ENCODE measurements at places on chromosomes 7 and 10.

DNA sequence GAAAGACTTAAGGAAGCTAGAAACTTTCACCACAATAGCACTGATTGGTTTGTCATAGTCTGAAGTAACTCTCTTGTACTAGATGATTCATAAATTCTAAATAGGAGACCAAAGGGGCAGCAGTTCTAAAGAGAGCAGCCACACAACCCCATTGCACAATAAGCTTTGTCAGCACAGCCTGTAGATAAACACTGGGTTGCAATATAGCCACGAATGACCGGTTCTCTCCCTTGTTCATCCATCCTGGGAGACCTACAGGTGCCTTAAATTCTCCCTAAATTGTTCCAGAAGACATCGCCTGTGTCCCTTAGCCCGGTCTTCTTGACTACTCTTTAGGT, 167.0 kb downstream of the SNX13 start:
- DNase-seq: peak; percentile 56

DNA sequence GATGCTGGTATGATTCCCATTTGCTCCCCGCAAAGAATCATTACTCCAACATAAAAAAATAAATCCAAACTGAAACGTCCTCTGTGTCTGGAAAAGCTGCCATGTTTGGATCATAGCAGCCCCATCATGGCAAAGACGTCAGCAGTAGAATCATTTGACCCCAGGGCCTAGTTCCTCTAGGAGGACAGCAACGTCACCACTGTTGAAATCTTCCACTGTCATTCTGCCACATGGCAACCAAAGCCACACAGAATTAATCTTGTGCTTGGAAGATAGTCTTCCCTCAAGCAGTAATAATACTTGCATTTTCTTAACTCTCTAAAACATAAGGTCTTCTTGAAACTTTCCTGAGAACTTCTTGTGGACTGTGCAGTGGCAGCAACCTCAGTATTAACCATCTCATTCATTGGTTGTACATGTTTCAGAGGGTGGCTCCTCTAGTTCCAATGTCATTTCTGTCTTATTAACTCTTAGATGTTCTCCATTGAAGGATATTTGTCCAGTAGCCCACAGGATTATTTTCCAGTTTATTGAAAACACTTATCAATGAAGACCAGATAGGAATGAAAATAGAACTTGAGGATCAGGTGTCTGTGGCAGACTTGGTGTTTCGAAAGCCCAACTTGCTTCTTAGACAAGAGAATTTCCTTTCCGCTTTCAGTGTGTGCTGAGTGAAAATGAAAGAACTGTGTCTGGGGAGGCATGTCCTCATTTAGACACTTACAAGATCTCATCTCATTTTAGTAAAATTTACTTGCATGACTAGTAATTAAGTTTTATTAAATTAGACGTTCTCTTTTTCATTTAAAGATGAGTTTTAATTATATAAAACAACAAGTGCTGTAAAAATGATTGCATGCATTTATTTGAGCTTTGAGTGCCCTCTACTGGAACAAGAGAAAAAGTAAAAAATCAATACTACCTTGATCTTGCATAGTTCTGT, 28.9 kb upstream of the INHBA start:
- DNase-seq: no peak

DNA sequence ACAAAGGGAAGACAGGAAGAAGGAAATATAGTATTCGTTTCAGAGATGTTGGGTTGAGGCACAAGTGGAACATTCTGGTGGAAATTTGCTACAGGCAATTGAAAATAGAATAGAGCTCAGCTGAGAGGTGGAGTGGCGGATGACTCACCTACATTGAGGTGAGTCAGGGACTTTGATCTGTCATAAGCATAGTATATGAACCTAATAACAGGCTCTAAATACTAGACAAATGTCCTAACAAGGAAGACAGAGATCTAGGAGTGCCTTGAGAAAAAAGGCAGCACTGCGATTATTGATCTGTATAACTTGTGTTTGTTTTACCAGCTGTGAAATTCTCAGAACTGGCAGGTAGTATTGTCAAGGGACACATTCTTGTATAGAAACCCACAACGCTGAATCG, 907 bp upstream of the IFRD1 start:
- DNase-seq: peak; percentile 66

GRCh38 chr7:630539-630938, 96.0 kb upstream of the DNAAF5 start:
- no peak for DNase-seq

DNA sequence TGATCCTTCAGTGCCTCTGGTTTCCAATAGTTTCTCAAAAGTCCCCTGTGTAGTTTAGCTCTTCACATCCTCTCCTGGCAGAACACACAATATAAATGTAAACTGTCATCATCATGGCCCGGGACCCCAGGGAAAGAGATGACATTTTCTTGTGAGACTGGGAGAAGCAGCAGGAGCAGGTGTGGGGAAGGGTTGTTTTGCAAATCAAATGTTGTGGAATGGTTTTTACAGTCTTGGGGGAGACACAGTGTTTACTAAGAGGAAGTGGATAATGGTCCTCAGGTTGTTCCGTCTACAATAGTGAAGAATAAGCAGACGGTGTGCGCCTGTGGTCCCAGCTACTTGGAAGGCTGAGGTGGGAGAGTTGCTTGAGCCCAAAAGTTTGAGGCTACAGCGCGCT, 159.1 kb downstream of the SEC23IP start:
- DNase-seq: no peak

GRCh38 chr7:26090927-26091519, 61.0 kb upstream of the NFE2L3 start:
- peak; percentile 87 for DNase-seq

GRCh38 chr7:44762726-44763522, 14.3 kb downstream of the ZMIZ2 start:
- no peak for DNase-seq

- DNase-seq: no peak
These were observed 82.5 kb downstream of the COBL start for GRCh38 chr7:51234139-51234538.

DNA sequence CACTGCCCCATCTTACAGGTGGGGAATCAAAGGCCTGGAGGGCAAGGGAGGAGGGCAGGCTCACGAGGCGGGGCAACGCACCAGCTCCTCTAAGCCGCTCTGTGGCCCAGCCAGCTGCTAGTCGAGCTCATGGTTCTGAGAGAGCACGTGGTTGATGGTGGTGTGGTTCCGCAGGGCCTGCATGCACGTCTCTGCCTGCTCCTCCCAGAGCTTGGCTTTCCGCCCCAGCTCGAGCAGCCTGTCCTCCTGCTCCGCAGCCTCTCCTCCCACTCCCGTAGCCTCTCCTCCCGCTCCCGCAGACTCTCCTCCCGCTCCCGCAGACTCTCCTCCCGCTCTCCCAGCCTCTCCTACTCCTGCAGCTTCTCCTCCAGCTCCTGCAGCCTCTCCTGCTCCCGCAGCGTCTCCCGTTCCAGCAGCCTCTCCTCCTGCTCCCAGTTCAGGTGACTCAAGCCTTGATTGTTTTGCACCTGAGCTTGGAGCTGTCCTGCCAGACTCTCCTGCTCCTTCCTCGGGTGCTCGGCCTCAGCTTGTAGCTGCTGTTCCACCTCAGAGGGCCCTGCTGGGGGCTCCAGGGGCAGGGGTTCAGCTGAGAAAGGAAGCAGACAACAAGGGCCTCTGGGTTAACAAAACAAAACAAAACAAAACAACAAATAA, 19.1 kb upstream of the MTPAP start:
- DNase-seq: no peak

DNA sequence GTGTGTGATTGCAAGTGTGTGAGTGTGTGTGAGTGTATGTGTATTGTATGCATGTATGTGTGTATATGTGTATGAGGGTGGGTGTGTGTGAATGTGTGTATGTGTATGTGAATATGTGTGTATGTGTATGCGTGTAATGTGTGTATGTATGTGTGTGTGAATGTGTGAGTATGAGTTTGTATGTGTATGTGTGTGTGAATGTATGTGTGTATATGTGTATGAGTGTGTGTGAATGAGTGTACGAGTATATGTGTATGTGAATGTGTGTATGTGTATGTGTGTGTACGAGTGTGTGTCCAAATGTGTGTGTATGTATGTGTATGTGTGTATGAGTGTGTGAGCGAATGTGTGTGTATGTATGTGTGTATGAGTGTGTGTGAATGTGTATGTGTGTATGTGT, 8.2 kb upstream of the GALNTL5 start:
- no peak for DNase-seq

DNA sequence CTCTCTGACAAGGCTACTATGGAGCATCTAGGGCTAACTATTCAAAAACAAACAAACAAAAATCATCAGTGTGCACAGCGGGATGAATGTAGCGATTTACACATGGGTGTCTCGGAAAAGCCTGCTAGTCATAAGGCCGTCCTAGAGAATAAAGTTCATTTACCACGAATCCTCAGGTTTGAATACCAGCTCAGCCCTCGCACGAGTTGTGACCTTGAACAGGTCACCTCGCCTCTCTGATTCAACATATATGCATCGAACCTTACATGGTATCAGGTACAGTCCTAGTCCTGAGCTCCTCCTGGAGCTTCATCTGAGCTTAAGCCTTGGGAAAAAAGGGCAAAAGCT, 572 bp downstream of the ATP5MF start:
- DNase-seq: no peak

DNA sequence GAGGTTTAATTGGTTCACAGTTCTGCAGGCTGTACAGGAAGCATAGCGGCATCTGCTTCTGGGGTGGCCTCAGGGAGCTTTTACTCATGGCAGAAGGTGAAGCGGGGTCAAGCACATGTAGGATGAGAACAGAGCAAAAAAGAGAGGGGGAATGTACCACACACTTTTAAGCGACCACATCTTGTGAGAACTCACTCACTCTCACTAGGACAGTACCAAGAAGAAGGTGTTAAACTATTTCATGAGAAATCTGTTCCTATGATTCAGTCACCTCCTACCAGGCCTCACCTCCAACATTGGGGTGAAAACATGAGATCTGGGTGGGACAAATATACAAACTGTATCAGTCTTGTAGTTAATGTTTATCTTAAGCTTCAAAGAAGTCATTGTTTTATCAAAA, 174.7 kb downstream of the GNAI1 start:
- no peak for DNase-seq

DNA sequence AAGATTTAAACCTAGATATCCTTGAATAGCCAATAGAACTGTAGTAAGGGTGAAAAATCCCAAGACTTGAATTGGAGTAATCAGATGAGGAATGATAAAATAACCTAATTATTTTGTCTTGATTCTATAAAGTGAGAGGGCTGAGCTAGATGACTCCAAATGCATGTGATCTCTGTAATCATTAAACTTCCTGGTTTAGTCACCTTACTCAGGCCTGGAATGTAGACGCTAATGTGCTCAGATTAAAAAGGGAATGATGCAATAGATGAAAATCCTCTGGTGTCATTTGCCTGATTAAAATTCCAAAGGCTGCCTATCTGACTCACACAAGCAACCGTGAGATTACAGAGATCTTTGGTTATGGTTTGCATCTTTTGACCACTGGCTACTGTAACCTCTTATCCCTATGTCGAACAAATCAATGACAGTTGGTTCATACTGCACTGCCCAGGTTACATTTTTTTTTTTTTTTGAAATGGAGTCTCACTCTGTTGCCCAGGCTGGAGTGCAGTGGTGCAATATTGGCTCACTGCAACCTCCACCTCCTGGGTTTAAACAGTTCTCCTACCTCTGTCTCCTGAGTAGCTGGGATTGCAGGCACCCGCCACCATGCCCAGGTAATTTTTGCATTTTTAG, 2.9 kb upstream of the HKDC1 start:
- no peak for DNase-seq

DNA sequence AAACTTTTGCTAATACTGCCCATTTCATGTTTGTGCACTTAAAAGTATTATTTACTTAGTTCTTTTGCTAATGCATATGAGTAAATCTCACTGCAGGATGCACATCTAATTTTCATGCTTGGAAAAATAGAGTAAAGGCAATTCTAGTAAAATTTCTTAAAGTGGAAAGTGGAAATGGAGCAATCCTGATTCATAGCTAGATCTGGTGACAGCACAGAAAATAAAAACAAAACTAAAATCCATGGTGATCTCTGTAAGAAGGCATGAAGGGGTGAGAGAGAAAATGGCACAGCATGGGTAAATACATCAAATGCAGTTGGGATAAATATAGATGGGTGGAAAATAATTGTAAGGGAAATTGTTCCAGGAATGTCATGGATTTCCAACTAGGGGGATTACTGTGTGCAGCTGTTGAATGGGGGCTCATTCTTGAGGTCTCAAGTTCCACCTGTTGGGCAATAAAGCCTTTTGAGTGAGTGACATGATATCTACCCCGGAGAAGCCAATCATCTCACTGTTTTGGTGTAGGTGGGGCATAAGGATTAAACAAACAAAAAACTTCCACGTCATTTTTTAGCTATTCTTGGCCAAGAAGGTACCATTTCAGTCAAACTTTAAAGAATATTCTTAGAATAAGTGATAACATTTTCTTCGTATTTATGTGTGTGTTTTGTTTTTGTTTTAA, 1.7 kb upstream of the MCU start:
- no peak for DNase-seq

DNA sequence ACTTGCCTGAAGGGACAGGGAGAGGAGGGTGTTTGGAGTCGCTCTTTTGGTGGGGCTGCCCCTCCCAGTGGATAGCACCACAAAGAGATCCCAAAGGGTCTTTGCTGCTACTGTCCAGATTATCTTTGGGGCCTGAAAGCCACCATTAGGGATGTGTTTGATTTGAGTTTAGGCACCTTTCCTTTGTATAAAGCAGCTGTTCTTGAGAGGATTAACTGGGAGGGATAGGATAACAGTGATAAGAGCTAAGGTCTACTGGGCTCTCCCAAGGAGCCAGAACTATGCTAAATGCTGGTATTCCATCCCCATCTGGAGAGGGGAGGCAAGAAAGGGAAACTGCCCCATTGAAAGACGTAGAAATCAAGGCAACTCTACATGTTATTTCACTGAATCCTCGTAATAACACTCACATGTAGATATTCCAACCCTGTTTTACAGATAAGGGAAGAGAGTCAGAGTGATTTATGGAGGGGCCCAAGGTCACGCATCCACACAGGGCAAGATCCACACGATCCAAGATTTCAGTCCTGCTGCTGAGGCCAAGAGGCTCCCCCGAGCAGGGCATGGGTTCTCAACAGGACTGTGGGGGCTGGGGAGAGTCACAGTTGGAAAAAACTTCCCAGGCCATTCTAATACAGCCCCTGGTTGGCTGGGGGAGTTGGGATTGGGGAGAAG, 11.1 kb upstream of the TCF7L2 start:
- no peak for DNase-seq

- DNase-seq: no peak
These were observed 94.2 kb upstream of the NRP1 start for GRCh38 chr10:33428682-33429081.

All from NCI-H1417 (cell line).